ENCODE measurements at places on chromosomes 16 and 17.

DNA sequence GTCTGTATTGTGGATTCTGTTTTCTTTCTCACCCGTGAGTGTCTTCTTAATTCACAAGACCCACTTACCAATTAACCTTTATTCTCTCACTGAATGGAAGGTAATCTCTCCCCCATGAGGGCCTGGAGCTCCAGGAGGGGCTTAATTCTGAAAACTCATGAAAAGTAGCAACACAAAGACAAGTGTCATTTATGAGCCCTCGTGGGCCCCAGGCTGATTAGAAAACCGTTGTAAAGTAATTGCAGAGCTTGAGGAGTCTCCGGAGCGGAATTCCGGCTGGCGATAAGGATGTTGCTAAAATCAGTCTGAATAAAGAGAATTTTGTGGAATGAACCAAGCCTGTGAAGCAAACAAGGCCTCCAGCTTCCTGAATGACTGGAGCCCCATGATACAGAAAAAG, 301.5 kb downstream of the HAPSTR1 start:
- DNase-seq = no peak

DNA sequence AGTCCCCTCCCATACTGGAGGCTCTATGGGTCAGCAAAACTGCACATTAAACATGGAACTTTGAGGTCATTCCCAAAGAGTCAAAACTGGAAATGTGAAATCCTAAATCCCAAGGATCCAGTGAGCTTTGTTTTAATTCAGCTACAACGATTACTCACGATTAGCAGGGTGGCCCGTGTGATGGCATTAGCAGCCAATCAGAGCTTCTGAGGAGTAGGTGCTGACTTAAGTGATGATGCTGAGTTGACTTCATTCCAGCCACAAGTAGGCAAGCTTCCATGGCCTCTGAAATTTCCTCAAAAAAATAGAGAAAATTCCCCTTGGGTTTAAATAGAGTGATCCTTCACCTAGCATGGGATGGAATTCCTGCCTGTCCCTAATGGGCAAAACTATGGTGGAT, 28.1 kb upstream of the BEAN1 start:
- no peak for DNase-seq

DNA sequence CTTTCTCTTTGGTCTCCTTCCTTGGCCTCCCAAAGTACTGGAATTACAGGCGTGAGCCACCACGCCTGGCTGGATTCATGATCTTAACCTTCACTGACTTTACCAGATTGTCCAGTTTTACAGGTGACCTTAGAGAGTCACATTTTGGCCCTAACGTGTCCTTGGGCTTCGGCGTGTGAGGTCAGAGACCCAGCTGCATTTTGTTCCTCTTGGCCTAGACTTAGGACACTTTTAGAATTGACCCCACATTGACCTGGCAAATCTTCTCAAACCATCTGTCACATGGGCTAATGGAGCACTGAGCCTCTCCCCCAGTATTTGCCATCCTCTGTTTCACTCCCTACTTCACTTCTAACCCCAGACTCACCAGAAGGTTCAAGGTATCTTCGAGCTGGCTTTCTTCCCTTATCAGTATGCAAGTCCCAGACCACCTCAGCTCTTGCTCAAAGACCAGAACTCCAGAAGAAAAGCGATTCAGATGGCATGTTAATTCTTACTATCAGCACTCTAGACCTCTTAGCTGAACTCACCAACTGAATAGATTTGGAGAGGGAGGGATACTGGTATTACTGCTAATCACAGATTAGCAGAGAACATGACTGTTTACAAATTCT, 1.7 kb upstream of the CYTH1 start:
- DNase-seq = no peak

DNA sequence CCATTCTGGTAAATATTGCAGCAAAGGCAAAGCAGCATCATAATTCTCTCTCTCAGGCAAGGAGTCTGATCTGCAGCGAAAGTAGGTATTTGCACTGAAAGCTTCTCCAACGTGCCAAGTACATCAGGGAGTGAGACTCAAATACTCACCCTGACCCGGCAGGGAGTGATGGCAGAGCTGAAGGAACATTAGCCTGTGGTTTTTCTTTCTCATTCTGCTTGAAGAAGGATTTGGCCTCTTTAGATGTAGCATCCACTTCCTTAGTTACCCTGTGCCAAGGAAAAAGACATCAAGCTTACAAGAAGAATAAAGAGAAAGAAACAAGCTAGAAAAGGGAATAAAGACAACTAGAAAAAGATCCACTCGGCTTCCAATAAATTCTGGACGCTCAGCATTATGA, 38.4 kb downstream of the CFDP1 start:
- DNase-seq = no peak

- DNase-seq = peak; percentile 15
These were observed 1.7 kb downstream of the KANSL1 start for GRCh38 chr17:46191322-46192188.

- DNase-seq = no peak
These were observed 5.7 kb upstream of the MINK1 start for GRCh38 chr17:4827399-4827798.
